HAP-1 (cell line): ENCODE measurements at places on chromosomes 3 and 15.
A peak's percentile ranks its signal among the peaks of the same experiment; 100 is the strongest.

GRCh38 chr3:107211608-107212007, 165.6 kb upstream of the CCDC54 start:
- no peak for DNase-seq

DNA sequence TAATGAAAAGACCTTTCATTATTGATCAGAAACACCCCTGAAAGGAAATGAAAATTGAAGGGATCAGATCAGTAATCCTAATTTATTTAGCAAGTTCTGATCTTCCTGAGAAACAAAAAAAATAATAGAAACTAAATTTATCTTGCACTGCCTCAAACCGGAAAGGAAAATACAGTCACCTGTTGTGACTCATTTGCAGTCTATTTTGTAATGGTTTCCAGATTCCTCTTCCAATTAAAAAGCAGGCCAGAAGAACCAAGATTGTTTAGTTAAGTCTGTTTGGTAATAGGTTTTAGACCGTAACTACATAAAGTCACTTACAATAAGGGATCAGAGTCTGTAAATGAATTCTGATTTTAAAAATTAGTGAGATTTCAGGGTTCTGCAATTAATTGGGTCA, 49.7 kb upstream of the ATOSA start:
- no peak for DNase-seq

DNA sequence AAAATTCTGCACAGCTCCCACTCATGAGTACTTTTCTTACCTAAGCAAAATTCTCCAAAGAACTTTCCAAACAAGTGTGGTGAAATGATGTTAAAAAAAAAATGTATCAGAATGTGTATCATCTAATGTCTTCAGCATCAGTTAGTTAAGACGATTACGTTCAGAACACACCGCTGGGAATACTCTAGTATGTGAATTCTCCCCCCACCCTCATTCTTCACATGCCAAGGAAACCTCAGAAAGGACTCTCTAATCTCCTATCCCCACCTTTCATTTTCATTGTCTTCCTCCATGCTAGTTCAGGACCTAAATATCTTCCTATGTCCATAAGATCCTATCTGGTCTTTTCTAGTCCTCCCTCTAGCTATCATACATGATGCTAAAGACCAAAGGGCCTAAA, 457.4 kb downstream of the SHQ1 start:
- no peak for DNase-seq

DNA sequence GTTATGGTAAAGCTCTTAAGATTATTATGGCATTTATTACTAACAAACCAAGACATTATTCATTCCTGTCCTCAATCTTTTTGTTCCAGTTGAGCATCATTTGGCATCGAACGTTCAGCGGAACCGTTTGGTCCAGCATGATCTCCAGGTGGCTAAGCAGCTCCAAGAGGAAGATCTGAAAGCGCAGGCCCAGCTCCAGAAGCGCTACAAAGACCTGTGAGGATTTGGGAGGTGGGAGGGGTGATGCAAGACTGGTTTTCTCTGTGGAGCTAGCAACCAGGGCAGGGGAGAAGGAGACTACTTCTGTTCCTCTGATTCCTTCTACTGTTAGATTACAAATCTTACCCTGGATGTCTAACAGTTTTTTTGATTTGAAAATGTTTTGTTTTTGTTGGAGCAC, 27.6 kb upstream of the UTS2B start:
- peak; percentile 2 for DNase-seq

DNA sequence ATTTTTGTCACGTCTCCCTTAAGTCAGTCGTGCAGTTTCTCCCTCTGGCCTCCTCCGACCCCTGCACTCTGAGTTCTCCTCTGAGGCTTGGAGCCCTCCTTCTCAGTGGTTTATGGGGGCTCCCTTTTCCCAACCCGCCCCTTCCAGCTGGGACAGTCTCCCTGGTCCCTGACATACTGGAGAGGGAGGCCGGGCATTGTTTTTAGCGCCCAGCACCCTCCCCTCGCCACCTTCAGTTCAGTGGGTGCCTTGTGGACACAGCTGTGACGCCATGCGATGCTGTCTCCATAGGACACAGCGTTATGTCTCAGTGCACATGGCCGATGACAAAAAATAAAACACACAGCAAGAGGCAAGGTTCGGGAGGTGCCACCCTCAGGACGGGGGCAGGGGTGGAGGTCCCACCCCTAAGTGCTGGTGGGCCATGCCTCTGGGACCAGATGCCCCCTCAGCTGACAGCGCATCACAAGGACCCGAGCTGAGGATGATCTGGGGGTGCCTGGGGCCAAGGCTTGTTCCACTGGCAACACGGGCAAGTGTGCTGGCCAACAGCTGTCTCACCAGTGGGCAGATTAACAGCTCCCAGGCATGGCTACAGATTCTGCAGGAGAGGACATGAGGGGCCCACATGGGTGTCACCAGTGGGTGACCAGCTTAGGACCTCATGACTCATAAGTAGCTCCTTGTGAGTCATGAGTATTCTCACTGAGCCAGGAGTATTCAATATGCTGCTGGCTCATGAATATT, 81.6 kb downstream of the PLXNA1 start:
- no peak for DNase-seq
